Mesenteric fat pad (tissue), 1 donor: ENCODE measurements at places on chromosomes 11 and 22.
A peak's percentile ranks its signal among the peaks of the same experiment; 100 is the strongest.

DNA sequence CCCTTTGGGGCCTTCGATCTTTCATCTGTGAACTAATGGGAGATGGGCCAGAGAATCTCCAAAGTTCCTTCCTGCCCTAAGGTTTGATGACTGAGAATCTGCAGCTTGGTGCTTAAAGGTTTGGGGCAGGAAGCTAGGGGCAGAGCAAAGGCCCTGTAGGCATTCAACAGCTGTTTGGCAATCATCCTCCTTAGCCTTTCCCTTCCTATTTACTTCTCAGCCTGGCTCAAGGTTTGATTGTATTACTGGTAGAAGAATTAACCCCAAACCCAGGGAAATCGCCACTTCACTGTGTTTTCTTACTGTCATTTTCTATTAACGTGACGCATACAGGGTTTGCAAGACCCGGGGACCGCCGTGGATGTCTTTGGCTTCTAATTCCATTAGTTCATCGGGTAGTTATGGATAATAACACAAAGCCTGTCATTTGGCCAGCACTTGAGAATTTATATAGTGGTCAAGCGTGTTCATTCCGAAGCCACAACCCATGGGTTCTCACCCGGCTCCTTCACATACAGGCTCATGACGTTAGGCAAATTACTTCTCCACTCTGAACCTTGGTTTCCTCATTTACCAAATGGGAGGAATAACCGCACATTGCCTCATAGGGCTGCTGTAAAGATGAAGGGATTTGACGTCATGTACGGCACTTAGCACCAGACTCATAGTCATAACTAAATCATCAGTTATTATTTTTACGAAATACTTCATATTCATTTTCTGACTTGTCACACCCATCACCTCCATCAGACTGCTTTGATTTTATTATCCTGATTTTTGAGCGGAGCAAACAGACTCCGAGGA, 158.1 kb downstream of the FBXO7 start:
- DNase-seq = no peak

GRCh38 chr11:79193663-79194310, 247.0 kb downstream of the TENM4 start:
- peak; percentile 43 for DNase-seq

DNA sequence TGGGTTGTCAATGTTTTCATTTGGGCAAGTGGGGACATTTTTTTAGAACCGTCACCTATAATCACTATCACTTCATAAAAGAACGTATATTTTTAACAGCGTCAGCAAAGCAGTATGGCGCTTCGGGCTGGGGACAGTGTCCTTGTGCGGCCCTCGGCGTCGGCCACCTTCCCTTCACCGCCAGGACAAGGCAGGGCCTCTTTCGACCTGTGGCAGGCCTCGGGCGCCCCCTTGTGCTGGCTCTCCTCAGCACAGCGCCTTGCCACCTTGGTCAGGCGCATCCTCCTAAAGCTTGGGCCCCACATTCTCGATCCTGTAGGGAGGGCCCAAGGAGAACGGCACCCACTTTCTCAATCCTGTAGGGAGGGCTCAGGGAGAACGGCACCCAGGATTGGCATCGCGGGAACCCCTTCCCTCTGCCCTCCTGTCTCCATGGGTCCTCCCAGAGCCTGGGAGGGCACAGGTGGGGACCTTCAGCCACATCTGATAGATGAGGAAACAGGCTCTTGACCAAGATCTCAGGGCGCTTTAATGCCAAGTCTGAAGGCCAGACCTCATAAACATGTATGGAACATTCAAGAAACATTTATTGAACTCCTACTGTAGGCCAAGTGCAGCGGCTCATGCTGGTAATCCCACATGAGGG, 11.5 kb upstream of the FADD start:
- DNase-seq = no peak

DNA sequence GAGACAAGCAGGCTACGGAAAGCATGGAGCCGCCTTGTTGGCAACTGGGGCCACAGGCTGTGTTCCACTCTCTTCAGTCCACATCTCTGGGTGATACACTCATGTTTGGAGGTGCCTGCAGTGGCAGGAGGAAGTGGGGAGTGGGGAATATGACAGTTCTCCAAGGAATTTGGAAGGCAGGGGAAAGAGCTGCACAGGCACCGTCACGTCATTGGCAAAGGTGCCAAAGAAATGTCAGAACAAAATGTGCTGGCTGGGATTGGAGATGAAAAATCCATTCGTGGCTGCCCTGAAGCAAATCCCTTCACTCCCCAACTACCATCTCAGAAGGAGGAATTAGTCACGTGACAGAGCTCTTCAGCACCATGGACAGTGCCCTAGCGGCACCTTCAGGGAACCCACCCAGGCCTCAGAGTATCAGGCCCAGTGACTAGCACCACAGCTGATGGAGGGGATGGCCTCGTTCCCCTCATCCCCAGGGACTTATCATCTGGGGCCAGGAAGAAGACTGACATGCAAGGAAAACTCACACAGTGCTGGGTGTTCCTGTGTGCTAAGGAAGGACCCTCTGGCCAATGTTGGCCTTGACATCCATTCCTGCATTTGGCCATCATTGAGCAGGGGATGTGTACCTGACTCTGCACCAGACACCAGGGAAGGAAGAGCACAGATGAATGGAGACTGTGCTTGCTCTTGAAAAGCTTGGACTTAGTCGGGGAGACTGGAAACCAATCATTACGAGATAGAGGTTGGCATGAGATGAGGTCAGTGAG, 48.5 kb upstream of the PRDM11 start:
- no peak for DNase-seq

GRCh38 chr22:19631899-19632667, 82.2 kb upstream of the SEPTIN5 start:
- peak; percentile 71 for DNase-seq

DNA sequence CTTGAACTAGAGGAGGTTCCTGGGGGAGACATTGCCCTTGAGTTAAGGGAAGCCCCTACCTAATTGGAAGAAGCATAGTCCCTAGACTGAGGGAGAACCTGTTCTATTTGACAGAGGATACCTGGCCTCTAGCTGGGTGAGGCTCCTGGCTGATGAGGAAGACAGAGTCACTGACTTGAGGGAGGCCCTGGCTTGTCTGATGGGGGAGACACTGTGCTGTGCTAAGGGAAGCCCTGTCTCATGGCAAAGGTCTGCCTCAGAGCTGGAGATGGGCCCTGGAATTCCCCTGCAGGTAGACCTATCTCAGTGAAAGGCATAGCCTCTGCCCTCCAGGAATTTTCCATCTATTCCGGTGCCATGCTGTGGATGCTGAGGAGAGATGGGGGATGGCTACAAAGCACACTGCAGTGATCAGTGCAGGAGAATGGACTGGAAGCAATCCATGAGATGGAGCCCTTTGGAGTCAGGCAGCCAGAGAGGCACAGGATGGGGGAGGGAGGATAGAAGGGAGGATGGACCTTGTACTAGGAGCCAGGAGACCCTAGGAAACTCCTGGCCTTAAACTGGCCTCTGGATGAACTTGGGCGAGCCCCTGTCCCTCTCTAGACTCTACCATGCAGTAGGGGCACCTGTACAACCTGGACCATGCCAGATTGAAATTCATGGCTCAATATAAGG, 39.9 kb downstream of the SLCO2B1 start:
- no peak for DNase-seq

- DNase-seq = peak; percentile 91
These were observed at the start of gene PTPRJ for GRCh38 chr11:47980088-47980906. Gene PTPRJ (plus strand): TSS chr11:47980559. CDS start chr11:47980913, 354 bp downstream.

GRCh38 chr11:130455483-130456127, 7.2 kb downstream of the ADAMTS15 start:
- no peak for DNase-seq

GRCh38 chr11:114556135-114556534, 3.5 kb downstream of the NXPE1 start:
- DNase-seq = no peak

- no peak for DNase-seq
These were observed 15.3 kb upstream of the PICK1 start for GRCh38 chr22:38041760-38042487.

- no peak for DNase-seq
These were observed 83.6 kb downstream of the KCNJ1 start for GRCh38 chr11:128783513-128783912.

DNA sequence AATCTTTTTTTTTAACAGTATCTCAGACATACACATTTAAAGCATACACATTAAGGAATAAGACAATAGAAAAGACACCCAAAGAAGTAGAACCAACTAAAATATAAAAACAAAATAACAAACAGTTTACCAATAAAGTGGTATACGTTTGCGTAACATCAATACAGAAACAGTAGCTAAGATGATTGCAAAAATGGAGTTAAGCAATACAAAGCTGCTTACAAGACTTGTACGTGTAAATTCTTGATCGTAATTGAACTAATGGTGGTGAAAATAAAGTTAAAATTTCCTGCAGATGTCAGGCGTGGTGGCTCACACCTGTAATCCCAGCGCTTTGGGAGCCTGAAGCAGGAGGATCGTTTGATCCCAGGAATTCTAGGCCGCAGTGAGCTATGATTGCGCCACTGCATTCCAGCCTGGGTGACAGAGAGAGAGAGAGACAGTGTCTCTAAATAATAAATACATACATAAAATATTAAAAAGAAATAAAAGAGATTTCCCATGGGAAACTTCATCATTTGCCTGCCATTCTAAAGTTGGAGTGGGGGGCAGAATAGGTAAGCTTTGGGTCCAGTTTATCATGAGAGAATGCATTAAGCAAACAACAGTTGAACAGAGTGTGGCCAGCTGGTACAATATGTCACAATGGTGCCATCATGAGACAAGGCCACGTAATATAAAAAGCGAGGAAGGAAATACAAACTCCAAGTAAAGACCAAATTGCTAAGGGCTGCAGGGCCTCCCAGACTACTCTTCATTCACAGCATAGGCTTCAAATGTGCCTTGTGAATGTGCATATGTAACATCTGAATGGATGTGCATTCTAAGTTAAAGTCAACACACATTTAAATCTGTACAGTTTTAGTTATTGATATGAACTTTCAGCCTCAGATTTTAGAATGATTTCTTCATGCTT, 38.9 kb upstream of the EED start:
- DNase-seq = no peak

GRCh38 chr11:47918882-47919495, 61.4 kb upstream of the PTPRJ start:
- DNase-seq = peak; percentile 39

DNA sequence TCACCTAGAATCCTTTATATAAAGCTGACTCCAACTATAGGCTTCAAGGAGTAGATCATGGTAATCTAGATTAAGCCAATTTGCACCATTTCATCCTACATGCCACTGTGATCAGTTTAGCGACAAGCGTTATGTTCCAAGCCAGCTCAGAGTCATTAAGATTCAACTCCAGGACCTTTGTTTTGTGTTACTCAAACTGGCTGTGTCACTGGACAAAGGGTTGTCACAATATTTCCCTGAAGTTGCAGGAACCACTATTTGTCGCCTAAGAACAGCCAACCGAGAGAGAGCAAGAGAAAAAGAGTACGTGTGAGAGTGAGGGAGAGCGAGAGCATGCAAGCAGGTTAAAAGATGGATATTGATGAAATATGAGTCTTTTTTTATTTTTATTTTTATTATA, 104.8 kb downstream of the USP35 start:
- DNase-seq = no peak

GRCh38 chr11:43503417-43503816, 144.7 kb downstream of the TTC17 start:
- no peak for DNase-seq

DNA sequence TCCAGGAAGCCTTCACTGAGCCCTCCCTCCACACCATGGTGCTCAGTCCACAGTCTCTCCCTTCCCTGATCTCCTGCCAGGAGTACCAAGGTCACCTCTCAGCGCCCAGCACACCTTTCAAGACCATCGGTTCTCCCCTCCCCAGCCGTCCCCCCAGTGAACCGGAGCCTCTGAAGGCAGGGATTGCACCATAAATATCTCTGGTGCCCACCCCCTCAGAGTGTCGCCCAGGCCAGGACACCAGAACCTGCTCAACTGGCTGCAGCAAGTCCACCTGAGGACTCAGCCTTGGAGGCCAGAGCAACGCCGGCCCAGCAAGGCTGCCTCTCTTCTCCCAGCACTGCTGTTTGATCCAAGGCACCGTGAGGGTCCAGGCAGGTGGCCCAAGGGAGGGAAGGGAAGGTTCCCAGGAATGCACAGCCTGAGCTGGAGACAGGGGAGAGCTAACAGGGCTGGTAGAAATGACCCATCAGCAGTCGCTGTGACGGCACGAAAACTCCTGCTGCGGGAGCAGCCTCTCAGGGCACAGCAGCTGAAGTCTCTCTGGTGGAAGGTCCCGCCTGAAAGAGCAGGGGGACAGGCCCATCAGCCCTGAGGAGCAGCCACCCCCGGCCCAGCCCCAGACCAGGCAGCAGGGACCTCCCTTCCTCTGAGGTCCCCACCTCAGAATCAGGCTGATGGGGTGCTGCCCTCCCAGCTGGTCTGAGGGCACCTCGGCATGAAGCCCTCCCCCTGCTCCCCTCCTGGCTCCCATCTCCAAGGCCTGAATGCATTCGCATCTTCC, 80.3 kb downstream of the BUD13 start:
- DNase-seq = peak; percentile 78

DNA sequence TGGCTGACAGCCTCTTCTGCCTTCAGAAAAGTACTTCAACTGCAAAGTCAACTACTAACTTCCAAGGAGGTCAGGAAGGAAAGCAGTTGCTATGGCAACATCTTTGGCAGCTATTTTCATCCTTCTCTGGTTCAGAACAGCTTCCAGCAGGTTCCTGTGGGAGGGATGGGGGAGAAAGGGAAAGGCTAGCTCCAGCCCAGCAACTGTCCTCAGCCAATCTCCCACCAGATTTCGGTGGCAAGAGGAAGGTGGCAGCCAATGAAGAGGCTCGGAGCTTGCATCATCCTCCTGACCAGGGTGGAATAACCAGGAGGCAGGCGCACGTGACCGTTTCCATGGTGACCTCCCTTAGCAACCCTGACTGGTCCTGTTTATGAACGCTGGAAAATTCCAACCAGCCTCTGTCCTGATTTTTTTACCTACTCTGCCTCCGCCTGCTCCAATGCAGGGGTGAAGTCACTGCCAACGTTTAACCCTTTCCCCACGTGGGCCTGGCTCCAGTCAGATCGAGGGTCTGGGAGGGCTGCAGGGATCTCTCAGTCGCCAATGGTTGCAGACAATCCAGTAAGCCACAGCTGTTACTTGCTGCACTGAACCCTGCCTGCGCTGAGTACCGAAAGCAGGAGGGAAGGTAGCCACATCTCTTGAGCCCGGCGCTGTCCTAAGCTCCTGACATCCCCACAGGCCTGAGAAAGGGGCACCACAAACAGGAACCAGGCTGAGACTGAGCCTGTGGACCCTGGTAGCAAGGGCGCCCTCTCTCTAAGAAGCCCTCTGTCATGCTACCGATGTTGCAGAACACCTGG, 11.2 kb upstream of the MALAT1 start:
- peak; percentile 97 for DNase-seq

DNA sequence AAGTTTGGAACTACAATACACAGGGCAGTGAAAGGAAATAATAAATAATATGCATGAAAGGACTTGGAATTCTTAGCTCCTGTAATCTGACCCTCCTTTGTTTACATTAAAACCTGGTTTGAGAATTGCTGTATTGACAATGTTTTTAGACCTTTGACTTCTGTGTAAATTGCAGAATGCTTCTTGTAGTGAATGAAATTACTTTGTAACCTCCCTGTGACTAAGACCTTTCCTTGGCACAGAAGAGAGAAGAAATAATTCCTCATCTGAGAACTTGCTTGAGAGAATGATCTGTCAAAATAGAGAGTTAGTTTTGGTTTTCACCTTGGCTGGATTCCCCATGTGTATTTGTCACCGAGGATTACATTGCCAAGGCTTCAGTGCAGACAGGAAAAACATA, 640.0 kb upstream of the ANO5 start:
- DNase-seq = no peak
